ENCODE measurements at places on chromosomes 13 and 19.

GRCh38 chr13:24264976-24265375 is 44.4 kb upstream of the C1QTNF9 start:
- DNase-seq, result peak; percentile 31

DNA sequence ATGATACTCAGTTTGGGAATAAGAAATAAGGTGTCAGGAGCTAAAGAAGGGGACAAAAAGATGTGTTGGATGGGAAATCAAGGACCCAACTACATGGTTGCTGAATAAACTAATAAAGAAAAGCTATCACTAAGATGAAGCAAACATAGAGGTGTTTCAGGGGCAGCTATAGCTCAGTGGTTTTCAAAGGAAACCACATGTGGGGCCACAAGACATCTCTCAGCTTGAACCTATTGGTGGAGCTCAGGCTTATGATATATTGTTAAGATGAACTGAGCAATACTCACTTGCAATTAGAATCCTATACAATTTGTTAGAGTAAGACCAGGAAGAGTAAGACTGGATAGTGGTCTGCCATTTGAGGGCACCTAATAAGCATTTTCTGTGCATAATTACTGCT is 45.1 kb upstream of the SPRY2 start:
- DNase-seq, result no peak

DNA sequence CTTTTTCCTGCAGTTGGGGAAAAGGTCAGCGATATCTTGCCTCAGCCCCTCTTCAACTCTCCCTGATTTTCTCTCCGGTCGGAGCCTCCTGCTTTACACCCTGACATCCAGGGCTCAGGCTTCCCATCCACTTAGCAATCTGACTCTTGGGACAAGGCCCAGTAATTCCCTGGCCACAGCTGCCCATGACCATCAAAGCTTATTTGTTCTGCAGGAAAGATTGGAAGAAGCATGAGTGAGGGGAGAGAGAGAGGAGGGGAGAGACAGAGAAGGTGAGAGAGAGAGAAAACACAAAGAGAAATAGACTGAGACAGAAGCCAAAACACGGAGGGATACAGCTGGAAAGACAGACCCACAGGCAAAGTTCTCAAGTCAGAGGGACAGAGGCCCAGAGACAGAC is 13.7 kb downstream of the SYT3 start:
- DNase-seq, result no peak

DNA sequence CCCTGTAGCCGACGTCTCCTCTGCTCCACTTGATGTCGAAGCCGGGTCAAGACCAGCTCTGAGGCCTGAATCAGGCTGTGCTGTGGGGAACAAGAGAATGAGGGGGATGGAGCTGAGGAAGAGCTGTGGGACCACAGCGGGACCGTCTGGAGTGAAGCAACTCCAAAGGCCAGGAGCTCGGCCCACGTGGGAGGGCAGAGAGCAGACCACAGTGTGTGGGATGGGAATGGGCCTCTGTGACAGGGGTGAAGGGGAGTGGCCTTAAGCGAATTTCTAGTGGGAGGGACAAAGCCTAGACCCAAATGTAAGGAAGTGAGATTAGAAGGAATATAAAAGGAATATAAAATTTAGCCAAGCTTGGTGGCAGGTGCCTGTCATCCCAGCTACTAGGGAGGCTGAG is 3.8 kb upstream of the SLC8A2 start:
- no peak for DNase-seq

- DNase-seq, result no peak
These were observed 174.5 kb downstream of the KCTD12 start for GRCh38 chr13:76711550-76712182.

DNA sequence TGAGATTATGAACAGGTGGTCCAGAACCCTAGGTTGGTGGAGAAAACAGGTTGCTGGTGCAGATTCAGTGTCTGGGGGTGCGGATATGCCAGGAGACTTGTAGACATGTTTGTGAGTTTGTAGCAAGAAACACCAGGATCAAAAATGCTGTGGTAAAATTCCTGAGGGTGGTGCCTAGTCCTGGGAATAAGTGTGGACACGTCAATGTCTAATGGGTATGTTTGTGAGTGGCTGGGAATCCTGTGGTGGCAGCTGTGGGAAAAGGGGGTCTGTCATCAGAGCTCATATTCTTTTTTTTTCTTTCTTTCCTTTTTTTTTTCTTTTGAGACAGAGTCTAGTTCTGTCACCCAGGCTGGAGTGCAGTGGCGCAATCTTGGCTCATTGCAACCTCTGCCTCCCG is 7.2 kb downstream of the ZNF708 start:
- no peak for DNase-seq

DNA sequence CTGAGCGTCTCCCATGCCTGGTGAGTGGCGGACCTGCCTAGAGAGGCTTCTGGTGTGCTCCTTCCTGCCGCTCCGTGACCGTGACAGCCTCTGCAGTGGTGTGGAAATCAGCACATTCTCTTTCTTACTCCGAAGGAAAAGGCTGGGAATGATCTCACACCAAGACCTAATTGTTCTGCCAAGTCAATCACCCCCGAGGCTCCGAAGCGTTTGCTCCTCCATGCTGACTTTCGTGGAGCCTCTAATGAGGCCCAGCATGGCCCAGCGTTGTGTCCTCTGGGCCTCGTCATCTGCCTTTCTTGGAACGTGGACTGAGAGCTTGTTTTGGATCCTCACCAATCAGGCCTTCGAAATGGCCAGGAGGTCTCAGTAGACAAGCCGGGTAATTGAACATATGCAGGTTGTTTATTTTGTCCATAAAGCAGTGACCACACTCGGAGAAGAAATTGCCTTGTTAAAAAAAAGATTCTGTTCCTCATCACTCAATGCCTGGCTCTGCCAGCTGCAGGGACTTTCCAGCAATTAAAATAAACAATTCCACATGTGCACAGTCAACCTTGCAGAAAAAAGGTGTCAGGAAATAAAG is 107.1 kb downstream of the UBL3 start:
- DNase-seq, result no peak

GRCh38 chr13:110696776-110697175 is 9.1 kb downstream of the CARS2 start:
- no peak for DNase-seq

DNA sequence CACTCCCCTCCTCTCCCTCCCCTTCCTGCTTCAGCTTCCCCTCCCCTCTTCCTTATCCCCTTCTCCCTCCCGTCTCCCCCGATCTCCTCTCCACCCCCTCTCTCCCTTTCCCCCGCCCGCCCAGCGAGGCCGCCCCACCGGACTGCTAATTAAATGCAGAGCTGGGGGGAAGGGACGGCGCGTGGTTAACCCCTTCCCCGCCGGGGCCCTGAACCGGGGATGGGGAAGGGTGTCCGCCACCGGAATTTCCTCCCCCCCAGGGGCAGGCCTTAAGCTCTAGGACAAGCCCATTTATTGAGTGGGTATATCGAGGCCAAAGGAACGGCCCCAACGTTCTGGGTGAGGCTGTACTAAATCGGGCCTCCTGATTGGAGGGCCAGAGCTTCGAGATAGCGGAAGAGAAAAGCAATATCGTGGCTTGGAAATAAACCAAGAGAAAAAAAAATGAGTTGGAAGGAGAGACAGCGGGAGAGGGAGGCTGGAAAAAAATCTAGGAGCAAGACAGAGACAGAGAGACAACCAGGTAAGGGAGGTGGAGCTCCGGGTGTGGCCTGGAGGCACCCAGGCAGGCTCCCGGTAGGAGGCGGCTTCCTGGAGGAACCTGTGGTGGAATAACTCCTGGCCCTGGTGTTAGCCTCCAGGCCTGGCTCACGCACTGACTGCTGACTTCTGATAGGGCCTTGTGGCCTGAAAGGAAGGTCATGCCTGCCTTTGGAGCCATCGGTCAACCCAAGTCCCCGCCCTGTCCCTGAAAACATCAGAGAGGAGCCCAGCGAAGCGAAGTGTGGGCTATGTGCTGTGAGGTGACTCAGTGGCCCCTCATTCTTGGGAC is 11.6 kb upstream of the JUND start:
- no peak for DNase-seq

GRCh38 chr13:51154029-51154555 is 43.0 kb upstream of the C13orf42 start:
- DNase-seq, result no peak

DNA sequence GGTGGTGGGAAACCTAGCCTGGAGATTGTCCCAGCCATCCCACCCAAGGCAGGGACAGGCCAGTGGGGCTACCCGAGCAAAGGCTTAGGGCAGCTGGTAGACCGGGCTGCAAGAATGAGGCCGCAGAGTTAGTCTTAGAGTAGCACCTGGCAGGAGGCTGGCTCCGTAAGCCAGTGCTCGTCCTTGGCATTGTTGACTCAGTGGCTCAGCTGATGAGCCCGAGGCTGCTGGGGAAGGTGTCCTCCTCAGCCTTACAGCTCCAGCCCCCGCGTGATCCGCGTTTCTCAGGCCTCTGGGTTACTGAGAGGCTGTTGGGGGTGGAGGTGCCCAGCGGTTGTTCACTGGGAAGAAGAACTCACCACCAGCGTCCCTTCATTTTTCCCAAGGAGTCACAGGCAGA is 24.7 kb downstream of the PPP1R37 start:
- no peak for DNase-seq

GRCh38 chr19:13963603-13964105 is 11.3 kb downstream of the DCAF15 start:
- no peak for DNase-seq

Data from activated naive CD4-positive, alpha-beta T cell (primary cell).